ENCODE measurements at places on chromosomes 6 and 20.

- no peak for DNase-seq
Observed at GRCh38 chr6:41269716-41270115, 16.8 kb downstream of the TREM1 start.

GRCh38 chr6:54700158-54700557 lies 146.4 kb upstream of the FAM83B start:
- DNase-seq = no peak

GRCh38 chr20:10478205-10478604 lies 43.1 kb downstream of the SLX4IP start:
- DNase-seq = no peak

GRCh38 chr6:125906158-125906998 lies 50.2 kb upstream of the HINT3 start:
- DNase-seq = no peak

DNA sequence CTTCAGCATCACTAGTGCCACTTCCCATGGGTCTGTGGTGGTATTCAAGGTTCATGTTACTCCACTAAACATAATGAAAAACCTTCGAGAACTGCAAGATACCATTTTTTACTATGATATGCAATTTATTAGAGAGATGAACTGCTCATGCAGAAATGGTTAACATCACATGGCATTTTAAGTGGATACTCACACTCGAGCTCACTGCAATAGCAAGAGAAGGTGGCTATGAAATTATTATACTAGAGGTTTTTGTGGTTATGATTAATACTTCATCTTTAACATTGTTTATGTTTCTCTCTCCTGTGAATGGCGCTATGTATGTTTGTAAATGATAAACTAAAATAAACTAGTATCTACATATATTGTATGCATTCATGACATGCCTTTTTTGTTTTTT lies 35.1 kb downstream of the SCAF8 start:
- no peak for DNase-seq

DNA sequence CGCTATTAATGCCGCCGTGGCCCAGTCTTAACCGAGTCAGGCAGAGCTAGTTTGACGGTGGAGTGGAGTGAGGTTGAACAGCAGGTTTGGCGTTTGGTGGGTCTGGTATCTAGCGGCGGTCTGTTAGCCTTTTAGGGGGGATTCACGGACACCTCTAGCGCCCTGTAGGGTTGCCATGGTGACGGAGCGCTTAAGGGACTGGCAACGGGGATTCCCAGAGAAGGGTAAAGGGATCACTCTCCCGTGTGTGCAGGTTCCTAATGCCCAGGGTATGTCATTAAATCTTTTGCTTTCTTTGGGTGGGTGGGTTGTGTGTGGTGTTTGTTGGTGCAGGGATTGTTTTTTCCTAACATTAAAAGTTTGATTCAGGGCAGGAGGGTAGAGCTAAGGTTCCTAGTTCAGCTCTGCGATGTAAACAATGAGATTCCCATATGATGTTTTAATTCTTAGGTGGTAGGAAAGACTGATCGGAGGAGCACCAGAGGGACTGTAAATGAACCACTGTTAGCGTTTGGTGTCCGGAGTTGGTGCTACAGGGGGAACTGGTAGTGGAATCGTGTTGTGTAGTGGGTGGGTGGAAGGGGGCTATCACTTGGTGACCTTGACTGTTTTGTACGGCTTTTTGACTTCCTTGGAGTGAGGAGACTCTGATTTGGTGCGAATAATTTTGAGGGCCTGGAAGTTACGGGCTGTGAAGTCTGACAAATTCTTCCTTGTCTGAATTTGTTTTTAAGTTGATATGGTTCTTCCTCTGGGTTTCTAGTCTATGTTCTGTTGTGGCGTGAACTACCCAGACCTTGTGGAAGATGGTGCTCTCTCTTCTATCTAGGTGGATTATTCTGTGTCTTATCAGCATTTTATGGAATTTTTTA lies 5.0 kb downstream of the BRD2 start:
- DNase-seq = no peak

- no peak for DNase-seq
Observed at GRCh38 chr6:110655821-110656220, 159.4 kb downstream of the CDK19 start.

GRCh38 chr20:54214566-54214965 lies 6.7 kb downstream of the PFDN4 start:
- peak; percentile 62 for DNase-seq

GRCh38 chr6:7893342-7893741 lies 17.2 kb downstream of the TXNDC5 start:
- DNase-seq = no peak

- DNase-seq = no peak
Observed at GRCh38 chr20:11529047-11529446, 388.6 kb upstream of the BTBD3 start.

GRCh38 chr6:37514837-37515236 lies 15.1 kb upstream of the CCDC167 start:
- DNase-seq = no peak

GRCh38 chr20:11844691-11845090 lies 73.0 kb upstream of the BTBD3 start:
- DNase-seq = no peak

GRCh38 chr6:16344756-16345155 lies 106.4 kb downstream of the GMPR start:
- no peak for DNase-seq

GRCh38 chr6:138526822-138527235 lies 27.5 kb upstream of the NHSL1 start:
- DNase-seq = no peak

GRCh38 chr6:36302227-36302976 lies 32.5 kb downstream of the PNPLA1 start:
- peak; percentile 72 for DNase-seq

GRCh38 chr6:15441981-15442380 lies 196.1 kb downstream of the JARID2 start:
- no peak for DNase-seq

DNA sequence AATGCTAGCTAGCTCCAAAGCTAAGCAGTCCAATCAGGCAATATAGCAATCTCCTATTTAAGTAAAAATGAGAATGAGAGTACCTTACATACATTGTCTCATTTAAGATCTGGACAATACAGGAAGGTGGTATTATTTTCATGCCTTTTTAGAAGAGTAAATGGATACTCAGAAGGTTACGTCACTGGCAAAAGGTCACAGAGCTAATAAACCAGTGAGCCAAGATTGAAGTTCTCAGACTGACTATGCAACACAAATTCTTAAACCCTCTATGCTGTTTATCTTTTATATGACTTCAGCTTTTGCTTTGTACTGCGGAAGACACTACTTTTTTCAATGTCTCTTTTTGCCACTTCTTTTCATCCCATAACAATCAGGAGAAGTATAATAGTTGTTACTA lies 135.2 kb upstream of the PRL start:
- DNase-seq = no peak

DNA sequence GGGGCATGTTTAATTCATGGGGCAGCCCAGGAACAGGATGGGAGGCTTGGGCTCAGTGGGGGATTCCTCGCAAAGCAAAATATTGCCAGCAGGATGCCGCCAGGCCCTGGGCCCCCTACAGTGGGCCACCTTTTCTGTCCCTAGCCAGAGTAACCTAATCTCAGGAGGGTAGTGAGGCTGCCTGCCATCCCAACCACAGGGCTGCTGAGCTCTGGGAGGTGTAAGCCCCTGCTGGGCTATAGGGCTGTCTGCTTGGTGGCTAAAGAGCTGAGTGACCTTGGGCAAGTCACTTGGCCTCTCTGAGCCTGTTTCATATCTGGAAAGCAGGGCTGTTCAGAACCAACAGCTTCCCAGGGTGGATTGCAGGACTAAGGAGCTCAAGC lies 35.7 kb upstream of the CDH22 start:
- no peak for DNase-seq

DNA sequence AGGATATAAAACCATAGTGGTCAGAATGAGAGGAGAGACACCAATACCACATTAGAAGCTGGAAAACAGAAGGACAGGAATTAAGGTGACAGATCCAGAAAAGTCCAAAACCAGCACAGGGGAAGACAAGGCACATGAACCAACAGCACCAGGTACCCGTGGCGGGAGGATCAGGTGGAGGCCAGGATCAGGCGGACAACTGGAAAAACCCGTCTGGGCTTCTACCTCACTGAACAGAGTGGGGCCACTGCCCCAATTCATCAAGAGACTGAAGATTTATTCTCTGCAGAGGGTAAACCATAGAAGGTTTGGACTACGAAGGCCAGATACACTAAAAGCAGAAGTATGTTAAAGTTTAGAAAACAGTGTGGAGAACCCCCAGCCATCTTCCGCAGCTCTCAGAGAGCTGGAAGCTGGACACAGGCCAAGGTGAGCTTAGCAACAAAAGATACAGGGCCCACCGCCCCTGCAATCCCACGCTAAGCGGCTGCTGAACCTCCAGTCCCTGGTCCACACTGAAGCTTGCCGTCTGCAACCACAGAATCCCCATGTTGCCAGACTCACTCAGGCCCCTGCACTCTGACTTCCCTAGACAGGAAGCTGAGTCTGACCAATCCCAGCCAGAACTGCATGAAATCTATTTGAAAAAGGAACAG lies 29.9 kb downstream of the ABHD12 start:
- no peak for DNase-seq

DNA sequence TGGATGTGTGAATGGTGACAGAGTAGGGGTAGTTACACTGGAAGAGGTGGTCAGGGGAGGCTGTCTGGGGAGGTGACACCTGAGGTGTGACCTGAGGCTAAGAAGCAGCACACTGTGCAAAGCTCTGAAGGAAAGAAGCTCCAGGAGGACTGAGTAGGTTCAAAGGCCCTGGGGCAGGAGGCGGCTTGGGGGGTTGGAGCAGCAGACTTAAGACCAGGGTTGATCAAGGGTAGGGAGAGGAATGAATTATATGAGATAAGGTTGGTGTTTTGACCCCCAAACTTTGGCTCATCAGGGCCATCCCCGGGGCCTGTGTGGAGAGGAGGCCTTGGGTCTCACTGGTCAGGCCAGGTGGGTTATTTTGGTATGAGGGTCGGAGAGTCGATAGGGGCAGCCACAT lies 166.1 kb downstream of the GRM4 start:
- no peak for DNase-seq

- DNase-seq = peak; percentile 10
Observed at GRCh38 chr6:153001767-153002612, 519 bp downstream of the MTRF1L start.

DNA sequence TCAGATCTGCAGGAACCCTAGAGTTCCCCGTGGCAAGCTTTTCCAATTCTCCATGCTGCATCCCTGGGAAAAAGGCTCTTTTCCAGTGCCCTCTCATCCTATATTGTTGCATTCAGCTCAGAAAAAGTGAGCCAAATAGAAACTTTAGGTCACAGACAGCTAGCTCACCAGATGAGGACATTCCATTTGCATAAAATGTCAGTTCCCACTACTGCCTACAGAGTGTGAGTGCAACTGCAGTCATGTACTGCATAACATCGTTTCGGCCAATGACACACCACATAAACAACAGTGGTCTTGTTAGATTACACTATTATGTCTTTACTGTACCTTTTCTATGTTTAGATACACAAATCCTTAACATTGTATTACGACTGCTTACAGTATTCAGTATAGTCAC lies 8.6 kb downstream of the HS3ST5 start:
- DNase-seq = no peak

- DNase-seq = no peak
Observed at GRCh38 chr20:10568032-10568431, 105.8 kb downstream of the JAG1 start.

- no peak for DNase-seq
Observed at GRCh38 chr6:89073014-89073620, 7.4 kb upstream of the PNRC1 start.

DNA sequence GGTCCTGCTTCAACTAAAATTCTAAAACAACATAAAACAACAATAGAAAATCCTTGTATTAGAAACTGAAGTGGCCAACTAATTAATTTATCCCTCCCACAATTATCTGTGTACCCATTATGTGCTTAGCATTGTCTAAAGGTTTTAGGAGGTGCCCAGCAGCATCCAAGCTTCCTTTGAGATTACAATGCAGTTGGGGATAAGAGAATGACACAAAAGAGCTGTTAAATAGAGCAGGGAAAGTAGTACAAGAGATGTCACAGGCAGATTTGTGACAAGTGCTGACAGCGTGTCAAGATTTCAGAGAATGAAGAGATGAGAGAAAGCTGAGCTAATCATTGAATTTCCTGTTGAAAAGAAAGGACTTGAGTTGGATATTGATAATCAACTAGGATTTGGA lies 204.8 kb downstream of the OTOR start:
- DNase-seq = no peak

DNA sequence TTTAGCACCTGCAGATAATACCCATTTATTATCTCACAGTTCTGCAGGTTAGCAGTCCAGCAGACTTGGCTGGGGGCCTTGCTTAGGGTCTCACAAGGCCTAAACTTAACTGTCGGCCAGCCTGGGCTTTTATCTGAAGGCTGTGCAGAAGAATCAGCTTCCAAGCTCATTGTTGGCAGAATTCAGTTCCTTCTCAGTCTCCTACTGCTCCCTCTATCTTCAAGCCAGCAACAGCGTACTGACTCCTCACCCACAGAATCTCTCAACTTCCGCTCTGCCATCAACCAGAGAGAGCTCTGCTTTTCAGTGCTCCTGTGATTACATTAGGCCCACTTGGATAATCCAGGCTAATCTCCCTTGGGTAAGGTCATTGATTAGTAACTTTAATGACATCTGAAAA lies 30.2 kb upstream of the NHSL1 start:
- DNase-seq = no peak

DNA sequence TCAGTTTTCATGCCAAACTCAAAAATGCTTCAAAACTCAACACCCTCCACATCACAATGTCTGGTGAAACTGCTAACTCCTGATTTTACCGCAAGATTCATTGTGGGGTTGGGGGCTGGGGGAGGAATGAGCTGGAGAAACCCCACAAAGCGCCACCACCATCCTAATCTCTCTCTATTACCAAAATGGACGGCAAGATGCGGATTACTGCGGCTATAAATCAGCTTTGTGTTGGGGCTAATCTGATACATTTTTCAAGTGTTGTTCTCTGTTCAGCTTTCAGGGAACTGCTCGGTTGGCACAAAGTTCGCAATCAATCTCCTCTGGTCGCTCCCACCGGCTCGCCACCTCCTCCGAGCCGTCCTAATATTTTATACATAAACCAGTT lies 83.7 kb downstream of the TMEM242 start:
- DNase-seq = no peak

DNA sequence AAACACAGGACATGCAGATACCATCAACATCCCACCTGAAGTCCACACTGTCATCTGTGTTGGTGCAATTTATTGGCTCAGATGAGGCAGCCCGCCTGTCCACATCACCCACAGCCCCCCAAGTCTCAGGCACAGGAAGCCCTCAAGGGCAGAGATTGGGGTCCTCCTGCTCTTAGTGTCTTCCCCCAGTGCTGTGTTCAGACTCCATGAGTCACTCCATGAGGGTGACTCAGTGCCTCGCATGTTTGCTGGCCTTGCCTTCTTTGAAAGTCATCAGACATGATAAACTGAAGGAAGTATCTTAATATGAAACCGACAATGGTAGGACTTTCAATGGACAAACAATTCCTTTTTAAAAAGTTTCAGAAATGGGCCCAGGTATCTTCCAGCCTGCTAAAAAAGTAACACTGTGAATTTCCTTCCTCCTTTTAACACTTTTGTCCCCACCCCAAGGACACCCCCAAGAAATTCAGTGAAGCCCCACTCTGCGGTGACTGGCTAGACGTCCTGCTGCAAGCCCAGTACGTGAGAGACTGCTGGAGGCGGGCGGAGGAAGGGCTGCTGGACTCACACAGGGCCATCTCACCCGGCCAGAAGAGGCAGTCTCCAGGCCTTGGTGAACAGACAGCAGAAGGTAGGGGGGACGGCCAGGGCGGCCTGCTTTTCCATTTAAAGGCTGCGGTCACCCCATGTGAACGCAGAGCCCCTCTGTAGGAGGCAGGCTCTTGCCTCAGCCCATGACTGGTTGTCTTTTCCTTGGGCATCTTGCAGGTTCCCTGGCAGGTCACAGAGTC lies 43.0 kb upstream of the KCNK16 start:
- no peak for DNase-seq

- DNase-seq = no peak
Observed at GRCh38 chr6:110472739-110473138, 3.7 kb downstream of the SLC22A16 start.

Measured in gastrocnemius medialis (tissue), 4 donors.